ENCODE measurements at places on chromosomes 6 and 20. TPM values are rescaled to one million over a fixed set of nuclear protein-coding genes. Genes with fewer than 3 reads are reported as not detected.

Gene NTSR1
- total RNA-seq: 0.37 TPM

Gene ASIP
- total RNA-seq: not detected

DNA sequence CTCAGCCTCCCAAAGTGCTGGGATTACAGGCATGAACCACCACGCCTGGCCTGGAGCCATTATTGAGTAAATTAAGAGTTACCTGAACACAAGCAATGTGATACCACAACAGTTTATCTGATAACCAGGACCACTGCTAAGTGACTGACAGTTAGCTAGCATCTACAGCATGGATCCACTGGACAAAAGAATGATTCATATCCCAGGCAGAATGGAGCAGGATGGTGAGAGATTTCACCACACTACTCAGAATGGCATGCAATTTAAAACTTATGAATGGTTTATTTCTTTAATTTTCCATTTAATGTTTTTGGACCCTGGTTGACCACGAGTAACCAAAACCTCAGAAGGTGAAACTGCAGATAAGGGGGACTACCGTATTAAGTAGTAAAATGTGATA, 48.6 kb downstream of the RALGAPA2 start:
- DNase-seq: no peak

- DNase-seq: no peak
These were observed 42.8 kb upstream of the DSE start for GRCh38 chr6:116327803-116328527.

GRCh38 chr20:5719861-5720403, 30.3 kb upstream of the SHLD1 start:
- DNase-seq: no peak

- DNase-seq: no peak
These were observed 72.4 kb downstream of the HFE start for GRCh38 chr6:26159357-26160273.

- DNase-seq: no peak
These were observed 245.5 kb downstream of the PACRG start for GRCh38 chr6:162973151-162973872.

- no peak for DNase-seq
These were observed 343.8 kb upstream of the MMS22L start for GRCh38 chr6:97626671-97627441.

DNA sequence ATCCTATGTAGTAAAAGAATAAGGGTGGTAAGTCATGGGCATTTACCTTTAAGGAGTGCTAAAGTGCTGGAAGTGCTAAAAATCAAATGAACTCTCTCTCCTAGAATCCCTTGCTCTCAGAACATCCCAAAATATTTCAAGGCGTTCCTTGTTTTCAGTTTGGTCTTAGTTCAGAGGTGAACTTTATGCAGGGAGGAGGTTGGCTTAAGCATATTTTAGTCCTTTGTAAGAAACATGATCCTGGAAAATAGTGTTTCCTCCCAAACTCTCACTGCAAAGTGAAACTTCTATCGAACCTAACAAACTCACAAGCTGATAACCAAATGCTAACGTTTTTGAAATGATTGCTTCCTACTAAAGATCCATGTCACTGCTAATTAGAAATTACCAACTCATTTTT, 231.4 kb downstream of the FOXC1 start:
- DNase-seq: no peak

- DNase-seq: no peak
These were observed 285.3 kb downstream of the HIVEP2 start for GRCh38 chr6:142659661-142660060.

DNA sequence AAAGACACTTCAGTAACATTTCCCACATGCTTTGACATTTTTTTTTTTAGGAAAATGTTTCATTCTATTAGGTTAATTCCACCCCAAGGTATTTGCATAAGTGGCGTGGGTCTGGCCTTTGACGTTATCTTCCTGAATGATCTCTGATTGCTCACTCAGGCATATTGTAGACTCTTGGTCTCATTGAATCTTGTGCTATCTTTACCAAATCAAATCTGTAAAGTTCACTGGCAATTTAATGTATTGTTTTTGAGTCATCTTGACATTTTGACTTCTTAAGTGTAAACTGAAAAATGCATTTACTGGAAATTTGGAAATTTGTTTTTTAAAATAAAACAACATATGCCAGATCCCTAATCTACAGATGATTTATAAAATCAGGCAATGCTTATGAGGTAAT, 16.0 kb upstream of the VIP start:
- no peak for DNase-seq

GRCh38 chr6:13877051-13877450, 47.7 kb upstream of the RNF182 start:
- DNase-seq: no peak

GRCh38 chr6:19945843-19946358, 108.7 kb downstream of the ID4 start:
- no peak for DNase-seq

DNA sequence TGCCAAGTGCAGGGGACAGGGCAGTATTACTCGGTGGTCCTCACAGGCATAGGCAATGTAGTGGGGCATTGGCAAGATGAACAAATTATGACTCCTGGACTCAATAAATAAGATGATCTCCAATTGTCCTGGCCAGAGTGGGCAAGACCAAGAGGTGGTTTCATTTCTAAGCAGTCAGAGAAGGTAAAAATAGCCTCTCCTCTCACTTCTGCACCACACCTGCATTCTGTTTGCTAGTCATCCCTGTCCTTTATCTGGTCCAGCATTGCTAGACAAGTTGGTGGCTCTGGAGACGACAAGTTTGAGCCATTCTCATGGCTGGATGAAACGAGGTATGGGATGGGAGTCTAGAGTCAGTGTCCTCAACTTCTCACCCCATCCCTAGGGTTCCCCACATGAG, 83.0 kb downstream of the BANF2 start:
- no peak for DNase-seq

DNA sequence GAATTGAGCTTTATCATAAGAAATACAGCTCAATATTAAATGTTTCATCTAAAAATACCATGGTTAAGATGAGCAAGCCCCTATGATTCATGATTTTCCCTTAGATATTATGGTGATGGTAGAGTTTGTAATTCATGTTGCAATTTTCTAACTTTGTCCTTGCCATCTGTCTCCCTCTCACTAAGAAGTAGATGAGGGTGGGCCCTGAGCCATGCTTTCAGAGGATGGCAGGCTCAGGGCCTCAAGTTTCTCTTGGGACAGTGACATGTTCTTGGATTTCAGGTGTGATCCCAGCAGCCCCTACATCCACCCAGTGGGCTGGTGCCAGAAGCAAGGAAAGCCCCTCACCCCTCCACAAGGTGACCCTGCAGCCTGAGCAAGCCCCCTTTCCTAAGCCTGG, 25.6 kb downstream of the L3MBTL1 start:
- DNase-seq: no peak
